HEK293T (cell line): ENCODE measurements at places on chromosomes 6 and 20.
A peak's percentile ranks its signal among the peaks of the same experiment; 100 is the strongest.

- DNase-seq, result no peak
Measured at GRCh38 chr6:29953686-29954085, 11.4 kb downstream of the HLA-A start.

DNA sequence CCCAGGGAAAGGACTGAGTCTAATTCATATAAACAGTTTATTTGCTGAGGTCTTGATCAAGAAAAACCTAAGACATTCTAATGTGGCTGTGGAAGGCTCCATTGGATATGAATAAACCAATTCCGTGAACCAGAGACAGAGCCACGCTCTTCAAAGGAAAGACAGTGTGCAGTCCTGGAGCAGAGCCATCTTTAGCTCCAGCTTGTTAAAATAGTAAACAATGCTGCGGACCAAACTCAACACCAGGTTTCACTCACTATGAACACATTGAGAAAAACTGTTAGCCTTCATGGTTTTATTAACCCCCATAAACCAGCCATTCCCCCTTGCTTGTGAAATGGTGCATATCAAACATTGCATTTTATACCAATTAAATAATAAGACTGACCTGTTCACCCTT is 61.9 kb downstream of the COL9A1 start:
- no peak for DNase-seq

GRCh38 chr6:89596056-89596455 is 42.5 kb downstream of the LYRM2 start:
- no peak for DNase-seq

DNA sequence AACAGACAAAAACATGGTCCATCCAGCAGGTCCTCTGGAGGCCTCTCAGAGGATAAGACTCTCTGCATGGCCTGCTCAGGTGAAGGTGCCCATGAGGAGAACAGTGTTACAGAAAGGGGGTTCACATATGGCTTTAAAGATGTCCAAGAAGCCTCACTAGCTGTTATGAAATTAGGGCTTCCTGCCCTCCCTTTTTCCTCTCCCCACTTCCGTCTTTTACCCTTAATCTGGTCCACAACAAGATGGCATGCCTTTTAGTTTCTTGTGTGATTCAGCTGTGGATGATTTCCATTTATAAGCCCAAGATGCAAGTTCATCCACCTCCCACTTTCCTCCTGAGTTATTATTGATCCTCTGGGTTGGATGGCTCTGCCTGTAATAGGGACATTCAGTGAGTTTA is 14.0 kb downstream of the GCNT2 start:
- no peak for DNase-seq

- DNase-seq, result no peak
Measured at GRCh38 chr6:156057869-156058268, 602.2 kb upstream of the NOX3 start.

GRCh38 chr20:23293689-23294088 is 56.9 kb upstream of the NXT1 start:
- DNase-seq, result no peak

DNA sequence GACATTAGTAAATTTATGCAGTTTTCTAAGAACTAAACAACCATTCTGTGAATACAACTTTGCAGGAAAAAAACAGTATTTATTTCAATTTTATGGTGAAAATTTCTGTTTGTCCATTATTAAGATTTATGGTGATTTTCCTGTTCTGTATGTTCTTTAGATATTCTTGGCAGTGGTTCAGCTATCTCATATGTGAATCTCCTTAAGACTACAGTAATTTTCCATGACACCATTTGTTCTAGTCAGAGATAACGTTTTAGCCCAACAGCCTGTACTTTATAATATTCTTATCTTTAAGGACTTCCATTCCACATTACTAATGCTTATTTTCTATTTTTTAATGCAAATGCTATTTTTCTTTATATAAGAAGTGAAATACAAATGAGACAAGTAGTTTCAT is 504.0 kb downstream of the RFPL4B start:
- DNase-seq, result no peak

- DNase-seq, result no peak
Measured at GRCh38 chr6:5158180-5158579, 73.0 kb downstream of the PPP1R3G start.

DNA sequence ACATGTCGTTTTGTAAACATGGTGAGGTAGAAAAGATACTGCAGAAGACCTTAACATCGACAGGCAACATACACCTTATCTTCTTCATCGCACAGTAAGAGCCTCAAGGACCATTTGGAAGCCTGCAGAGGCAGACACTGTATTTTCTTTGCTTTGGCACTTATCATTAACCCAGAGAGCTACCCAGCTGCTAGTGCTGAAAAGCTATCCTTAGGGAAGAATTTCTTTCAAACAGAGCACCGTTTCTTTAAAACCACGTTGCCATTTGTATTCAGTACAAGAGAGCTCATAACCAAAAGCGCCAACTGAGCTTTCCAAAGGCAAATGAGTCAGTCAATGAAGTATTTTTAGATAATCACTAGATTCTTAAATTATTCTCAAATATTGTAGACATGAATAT is 306.6 kb downstream of the EPM2A start:
- no peak for DNase-seq

GRCh38 chr6:75428204-75428603 is 65.4 kb downstream of the FILIP1 start:
- DNase-seq, result no peak

DNA sequence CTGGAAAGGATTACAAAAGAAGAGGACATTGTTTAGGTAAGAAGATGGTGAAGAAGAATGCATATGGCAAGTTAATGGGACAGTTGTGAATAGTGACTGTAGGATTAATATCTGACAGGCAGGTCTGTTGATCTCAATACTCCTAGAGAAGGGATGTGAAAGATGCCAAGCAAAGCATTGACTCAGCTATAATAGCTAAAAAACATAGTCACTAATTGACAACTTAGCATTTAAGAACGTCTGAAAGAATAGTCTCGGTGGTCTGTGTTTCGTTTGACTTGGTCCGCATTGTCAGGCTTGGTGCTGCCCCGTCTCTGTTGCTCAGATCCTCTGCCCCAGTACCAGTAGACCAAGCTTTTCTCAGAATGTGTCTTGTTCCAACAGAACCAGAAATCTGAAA is 65.9 kb downstream of the HIVEP1 start:
- DNase-seq, result no peak

GRCh38 chr20:54429364-54429763 is 46.0 kb upstream of the DOK5 start:
- no peak for DNase-seq

DNA sequence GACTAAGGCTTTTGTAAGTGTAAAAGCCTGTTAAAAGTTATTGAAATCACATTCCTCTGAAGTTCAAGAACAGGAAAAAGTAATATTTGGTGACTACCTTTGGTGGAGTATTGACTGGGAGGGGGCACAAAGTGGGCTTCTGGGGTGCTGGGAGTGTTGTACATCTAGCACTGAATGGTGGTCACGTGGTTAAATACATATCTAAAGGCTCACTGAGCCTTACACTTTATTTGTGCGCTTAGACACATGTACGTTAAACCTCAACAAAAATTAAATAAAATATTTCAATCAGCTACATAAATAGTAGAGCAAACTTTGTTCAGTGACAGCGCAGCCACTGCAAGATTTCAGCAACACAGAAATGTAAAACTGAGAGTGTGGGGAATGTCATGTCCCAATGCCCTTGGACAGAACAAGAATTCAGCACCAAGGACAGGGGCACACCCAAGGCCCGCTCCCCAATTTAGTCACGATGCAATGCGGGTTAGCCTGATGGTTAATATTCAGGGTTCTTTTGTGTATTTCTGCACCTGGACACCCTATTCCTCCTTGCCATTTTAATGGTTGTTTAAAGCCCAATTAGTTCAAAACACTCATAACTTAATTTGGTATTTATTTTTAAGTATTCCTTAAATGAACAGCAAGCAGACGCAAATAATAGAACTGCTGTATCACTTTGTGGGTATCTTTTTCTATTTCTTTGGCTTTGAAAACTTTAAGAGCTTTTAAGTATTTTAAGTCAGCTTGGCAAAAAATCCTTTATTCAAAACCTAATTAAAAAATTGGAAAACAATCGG is 37.4 kb downstream of the ANGPT4 start:
- DNase-seq, result peak; percentile 53

- DNase-seq, result no peak
Measured at GRCh38 chr6:32973144-32974015, 5.0 kb downstream of the BRD2 start.

DNA sequence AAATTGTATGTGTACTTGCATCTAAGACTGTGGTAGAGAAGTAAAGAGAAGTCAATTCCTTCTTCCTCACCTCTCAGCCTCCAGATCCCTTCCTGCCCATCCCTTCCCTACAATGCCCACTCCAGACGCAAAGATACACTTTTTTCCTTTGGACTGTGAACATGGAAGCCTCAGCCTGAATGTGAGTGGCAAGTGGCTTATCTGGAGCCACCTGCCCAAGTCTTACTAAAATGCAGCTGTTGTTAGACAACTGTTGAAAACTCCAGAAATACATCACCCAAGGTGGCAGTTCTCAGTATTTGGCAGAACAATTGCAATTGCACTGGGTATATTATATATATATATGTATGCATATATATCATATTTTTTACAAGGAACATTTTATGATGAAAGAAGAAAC is 7.5 kb downstream of the VGLL2 start:
- no peak for DNase-seq

DNA sequence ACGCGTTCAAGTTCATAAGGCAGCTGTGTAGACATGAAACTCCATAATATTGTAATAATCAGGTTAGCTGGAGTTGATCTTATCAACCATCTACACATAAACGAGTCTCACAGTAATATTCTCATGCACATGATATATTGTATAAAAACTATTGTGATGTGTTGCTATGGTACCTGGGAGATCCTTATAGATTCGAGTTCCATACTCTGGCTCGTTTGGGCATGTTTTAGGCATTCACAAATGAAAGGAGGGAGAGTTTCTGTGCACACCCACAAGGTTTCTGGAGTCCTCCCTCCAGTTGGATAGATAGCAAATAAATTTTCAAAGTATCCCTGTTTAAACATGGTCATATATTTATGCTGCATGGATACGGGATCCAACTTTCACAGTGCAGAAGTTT is 567.5 kb upstream of the SLC35B3 start:
- DNase-seq, result no peak

GRCh38 chr20:60302875-60303274 is 344.7 kb downstream of the CDH26 start:
- DNase-seq, result no peak

- DNase-seq, result no peak
Measured at GRCh38 chr6:150887978-150888563, 22.6 kb downstream of the MTHFD1L start.

- no peak for DNase-seq
Measured at GRCh38 chr6:35089935-35090505, 51.1 kb downstream of the TCP11 start.
